ENCODE measurements at places on chromosomes 1 and 21.

DNA sequence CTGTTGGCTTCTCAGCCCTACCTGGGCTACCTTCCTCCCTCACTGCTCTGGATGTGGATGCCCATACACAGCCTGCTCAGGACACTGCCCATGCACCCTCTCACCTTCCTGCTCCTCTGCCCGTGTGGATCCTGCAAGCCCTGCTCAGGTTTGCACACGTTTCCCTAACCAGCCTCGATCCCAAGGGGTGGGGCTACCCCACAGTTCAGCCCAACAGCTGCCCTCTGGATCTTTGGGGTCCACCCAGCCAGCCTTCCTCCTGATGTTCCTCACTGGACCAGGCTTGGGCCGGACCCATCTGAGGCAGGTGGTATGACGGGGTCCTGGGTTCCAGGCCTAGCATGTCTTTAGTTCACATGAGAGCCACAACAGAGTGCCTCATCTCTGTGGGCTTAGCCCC is 4.7 kb downstream of the TMEM54 start:
- DNase-seq, result no peak

- no peak for DNase-seq
Measured at GRCh38 chr1:55378582-55378981, 163.4 kb upstream of the USP24 start.

DNA sequence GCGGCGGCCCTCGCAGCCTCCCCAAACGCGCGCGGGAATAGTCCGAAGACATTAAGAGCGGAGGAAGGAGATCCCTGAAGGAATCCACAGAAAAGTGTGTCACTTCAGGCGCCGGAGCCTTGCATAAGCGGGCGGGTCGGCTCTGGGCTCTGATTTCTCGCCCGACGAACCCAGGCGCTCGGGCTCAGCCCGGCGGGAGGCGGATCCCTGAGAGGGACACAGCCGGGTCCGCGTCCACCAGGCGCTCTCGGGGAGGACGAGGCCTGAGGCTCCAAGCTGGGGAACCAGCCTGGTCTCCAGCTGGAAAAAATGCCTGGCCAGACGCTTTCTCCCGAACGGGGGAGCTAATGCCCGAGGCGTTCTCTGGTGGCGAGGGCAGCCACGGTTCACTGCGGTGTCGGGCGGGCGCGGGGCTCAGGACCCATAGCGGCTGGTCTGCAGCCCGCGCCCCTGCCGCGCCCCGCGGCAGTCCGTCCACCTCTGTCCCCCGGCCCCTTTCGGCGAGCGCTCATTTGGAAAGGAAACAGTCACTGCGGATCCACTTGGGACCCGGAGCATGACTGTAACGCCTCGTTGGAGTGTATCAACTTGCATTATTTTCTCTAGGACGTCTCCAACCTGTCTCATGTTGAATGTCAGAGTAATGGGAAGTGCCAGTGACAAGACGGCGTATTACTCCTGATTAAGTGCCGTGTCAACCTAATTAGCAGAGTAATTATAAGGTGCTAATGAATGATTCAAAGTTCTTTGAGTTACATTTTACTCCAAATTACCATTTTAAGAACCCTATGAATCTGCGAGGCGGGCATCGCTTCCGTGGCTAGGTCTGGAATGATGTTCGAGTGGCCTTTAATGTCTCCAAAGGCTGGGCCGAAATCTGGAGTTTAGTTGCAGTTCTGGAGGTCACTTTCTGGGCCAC is 1.6 kb upstream of the BARHL2 start:
- no peak for DNase-seq

DNA sequence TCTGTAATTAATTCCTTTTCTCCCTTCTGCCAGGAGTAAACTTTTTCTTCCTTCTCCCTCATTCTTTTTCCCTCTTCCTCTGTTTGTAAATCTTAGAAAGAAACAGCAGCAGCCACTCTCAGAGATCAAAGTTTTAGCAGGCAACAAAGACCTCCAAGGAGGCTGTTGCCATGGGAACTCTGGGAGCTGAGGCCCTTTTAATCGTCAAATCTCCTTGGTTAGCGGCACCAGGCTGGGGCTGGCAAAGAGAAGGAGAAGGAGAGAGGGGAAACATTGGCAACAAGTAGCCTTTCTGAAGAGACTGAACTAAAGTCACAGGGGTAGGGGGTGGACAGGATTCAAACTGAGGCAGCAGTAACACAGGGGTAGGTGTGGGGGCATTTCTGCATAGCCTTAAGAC is 25.2 kb downstream of the ILDR2 start:
- DNase-seq, result no peak

GRCh38 chr1:110091791-110092190 is 20.5 kb upstream of the UBL4B start:
- no peak for DNase-seq

GRCh38 chr1:40476924-40477677 is at the start of gene ZFP69:
Gene ZFP69 (plus strand): TSS chr1:40477290. CDS start chr1:40479362, 2,072 bp downstream.
- peak; percentile 42 for DNase-seq

- no peak for DNase-seq
Measured at GRCh38 chr1:236421850-236422516, 27.9 kb downstream of the EDARADD start.

Measured in activated CD4-positive, alpha-beta T cell treated with anti-CD3 and anti-CD28 coated beads, Interleukin-2, amount 50 U/mL, for 24 hours (primary cell).